ENCODE measurements at places on chromosomes 12 and 14. TPM values are rescaled to one million over a fixed set of nuclear protein-coding genes. Genes with fewer than 3 reads are reported as not detected.

DNA sequence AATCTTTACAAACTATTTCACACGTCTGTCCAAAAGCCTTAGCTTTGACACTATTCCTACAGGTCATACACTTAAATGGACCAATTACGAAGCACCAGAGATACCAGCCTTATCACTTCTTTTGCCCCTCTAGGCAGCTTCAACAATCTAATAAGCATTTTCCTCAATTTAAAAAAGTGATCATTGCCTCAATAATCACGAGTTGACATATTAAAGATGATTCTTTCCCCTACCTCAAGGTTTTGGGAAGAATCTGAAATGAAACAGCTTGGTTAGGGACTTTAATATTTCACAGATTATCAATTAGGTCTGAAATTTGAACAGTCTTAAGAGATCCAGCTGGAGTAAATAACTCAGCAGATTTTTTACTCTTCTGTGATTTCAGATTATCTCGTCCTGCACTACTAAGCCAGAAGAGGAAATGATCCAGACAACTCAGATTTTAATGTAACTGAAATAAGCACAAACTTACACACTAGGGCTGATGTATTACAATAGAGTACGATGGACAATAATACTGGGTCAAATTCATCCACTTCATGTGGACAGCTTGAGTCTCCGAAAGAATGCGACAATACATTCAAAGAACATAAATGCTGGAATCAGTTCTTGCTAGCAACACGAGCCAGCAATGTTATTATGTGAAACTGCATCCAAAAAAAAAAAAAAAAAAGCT, 15.9 kb downstream of the UBE2N start:
- DNase-seq, result no peak
- H3K4me3 ChIP-seq, result no peak overlapping the region
- H3K27ac ChIP-seq, result peak overlapping the region; percentile 58
- peaks cover 87% of the 10 kb centered on the region for H3K4me1 ChIP-seq

Gene HOXC12
- total RNA-seq, result not detected

Gene OR4E2
- total RNA-seq, result not detected

DNA sequence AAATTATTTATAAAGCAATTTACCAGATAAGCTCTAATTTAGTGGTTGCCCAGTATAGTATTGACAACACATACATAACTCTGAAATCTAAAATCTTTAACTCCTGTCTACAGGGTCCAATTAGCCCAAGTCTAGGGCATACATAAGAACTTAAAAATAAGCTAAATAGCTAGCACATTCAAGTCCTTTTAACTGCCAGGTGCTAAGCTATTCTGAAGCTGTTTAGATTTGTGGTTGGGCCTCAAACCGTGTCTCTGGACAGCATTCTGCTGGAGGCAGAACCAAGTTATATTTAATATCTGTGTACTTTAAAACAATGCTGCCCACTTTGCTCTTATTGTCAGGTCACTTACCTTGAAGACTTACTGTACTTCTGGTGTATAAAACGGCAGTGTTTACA, 19.0 kb downstream of the RPS6KA5 start:
- H3K27ac ChIP-seq, result no peak overlapping the region
- no peak for DNase-seq
- peaks cover 11% of the 10 kb centered on the region for H3K4me1 ChIP-seq
- H3K4me3 ChIP-seq, result no peak overlapping the region
- H3K27me3 ChIP-seq, result no peaks in the 10 kb centered on the region

Gene ANO4
- not detected for total RNA-seq
